ENCODE measurements at places on chromosomes 4 and X.
A peak's percentile ranks its signal among the peaks of the same experiment; 100 is the strongest.

DNA sequence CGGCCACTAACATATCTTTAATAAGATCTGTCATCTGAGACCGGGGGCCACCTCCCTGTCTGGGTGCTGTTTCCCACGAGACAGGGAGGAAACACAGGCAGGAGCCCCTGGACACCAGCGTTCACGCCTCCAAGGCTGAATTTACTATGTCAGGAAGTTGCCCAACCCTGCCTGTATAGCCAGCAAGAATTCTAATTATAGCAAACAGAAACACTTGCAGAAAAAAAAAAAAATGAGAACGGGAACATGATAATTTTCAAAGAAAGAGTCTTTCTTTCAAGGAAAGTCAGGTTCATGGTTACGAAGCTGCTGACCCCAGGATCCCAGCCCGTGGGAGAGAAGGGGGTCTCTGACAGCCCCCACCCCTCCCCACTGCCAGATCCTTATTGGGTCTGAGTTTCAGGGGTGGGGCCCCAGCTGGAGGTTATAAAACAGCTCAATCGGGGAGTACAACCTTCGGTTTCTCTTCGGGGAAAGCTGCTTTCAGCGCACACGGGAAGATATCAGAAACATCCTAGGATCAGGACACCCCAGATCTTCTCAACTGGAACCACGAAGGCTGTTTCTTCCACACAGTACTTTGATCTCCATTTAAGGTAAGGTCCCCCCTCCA is at the start of gene IL3RA:
TSS of gene IL3RA (plus strand) at position 455 of the 613 bp plus-strand sequence. CDS start 4,981 bp downstream, outside the sequence.
- DNase-seq, result no peak

DNA sequence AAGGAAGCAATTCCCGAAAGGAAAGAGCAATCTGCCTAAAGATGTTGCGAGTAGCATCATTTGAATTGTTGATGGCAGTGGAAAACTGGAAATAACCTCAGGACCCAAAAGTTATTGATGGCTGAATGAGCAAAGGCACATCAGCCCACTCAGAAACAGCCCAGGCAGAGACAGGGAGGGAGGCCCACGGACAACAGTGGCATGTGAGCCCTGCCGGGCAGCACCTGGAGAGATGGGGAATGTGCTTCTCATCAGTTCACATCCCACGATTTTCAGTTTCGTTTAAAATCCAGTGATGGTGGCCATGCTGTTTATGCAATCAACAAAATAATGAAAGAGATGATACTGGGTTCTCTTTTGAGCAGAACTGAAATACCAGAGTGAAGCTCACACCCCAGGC is 80.0 kb downstream of the JAKMIP1 start:
- peak; percentile 22 for DNase-seq

- DNase-seq, result peak; percentile 65
Measured at GRCh38 chrX:79259073-79259689, 108.0 kb downstream of the ITM2A start.

- DNase-seq, result no peak
Measured at GRCh38 chr4:128322311-128322710, 34.7 kb upstream of the PGRMC2 start.

- peak; percentile 72 for DNase-seq
Measured at GRCh38 chrX:71652405-71652804, 14.9 kb upstream of the LOC101059915 start.
